ENCODE measurements at places on chromosomes 6 and 20.

DNA sequence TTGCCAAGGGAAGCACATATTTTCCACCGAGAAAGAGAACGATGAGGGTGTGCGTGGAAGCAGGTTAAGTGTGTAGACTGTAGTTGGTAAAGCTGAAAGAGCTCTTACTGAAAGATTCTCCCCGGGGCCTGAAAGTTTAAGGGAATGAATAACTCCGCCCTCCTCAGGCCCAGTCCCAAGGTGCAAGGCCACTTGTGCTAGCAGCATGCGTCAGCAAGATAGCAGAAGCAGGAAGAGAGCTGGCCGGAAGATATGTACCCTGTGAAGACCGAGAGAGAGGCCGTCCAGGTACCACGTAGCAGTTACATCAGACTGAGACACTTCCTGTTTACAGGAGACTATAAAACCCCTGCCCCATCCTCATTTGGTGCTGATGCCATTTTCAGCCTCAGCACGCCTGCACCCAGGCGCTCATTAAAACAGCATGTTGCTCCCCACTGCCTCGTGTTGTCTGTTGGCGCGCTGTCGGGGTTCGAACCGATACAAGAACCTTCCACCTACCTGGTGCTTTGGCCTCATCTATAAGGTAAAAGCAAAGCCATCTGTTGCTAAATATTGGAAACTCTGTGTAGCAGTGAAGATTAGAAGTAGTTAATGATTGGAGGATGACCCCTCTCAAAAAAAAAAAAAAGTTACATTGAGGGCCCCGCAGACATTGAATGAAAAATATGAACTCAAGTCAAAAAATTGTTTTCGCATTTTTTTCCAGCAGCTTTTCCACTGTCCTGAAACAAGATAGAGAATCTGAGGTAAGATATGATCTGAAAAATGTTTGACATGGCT lies 18.6 kb upstream of the FAM135A start:
- DNase-seq = no peak

GRCh38 chr6:89353702-89354392 lies 1.3 kb upstream of the UBE2J1 start:
- no peak for DNase-seq

GRCh38 chr6:33708516-33709204 lies 2.8 kb downstream of the UQCC2 start:
- DNase-seq = no peak

DNA sequence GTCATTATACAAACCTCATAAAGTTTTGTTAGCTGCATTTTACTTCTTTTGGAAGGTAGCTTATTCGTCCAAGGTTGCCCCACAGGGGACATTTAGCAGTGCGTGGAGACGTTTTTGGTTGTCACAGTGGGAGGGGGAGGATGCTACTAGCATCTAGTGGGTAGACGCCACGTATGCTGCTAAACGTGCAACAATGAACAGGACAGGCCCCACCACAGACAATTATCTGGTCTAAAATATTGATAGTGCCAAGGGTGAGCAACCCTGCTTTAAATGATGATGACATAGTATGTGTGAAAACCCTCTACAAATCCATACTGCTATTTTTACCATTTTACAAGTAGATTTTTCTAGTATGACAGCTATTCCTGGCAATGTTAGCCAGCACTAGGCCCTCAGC lies 13.9 kb upstream of the GCNT2 start:
- DNase-seq = no peak

DNA sequence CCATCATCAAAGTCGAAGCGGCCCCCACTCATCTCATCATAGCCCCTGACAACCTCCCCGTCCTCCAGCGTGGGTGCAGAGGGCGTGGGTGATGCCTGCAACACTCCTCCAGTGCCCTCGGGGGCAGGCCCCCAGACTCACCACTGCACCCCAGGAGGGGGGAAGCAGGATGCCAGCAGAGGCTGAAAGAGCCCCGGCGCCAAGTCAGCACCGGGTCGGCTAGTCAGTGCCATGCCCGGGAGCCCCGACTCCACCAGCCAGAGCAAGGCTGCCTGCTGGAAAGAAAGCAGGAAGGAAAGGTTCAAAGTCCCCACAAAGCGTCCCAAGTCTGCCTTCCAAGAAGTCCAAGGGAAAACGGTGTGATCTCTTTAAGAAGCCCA lies 324 bp downstream of the JPH2 start:
- DNase-seq = no peak

DNA sequence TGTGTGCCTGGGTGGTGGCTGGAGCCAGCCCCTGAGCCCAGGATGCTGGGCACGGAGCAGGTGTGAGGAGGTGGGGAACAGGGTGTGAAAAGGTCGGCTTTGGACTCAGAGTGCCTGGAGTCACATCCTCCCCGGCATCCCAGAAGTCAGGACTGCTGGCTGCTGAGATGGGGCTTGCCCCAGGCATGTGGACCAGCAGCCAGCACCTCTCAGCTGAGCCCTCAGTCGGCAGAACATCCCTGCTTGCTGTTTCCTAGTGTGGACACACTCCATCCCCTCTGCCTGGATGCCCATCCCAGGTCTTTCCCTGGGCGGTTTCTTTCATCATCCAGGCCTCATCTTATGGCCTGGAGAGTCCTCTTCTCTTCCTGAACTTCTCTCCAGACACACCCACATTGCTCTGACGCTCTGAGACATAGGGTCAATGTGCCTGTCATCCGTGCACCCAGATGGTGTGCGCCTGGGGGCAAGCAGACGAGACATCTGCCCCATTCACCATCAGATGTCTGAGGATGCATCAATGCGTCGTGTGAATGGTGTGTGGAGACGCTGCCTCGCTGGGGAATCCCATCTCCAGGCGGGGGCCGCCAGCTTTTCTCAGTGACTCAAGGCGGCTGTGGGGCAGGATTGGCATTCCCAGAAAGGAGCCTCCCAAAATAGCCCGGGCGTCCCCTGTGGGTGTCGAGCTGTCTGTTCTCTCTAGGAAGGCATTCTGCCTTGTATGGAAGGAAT lies 104.2 kb downstream of the SYCP2 start:
- no peak for DNase-seq

Data from activated CD4-positive, alpha-beta T cell treated with anti-CD3 and anti-CD28 coated beads, Interleukin-2, Interleukin-4, amounts not matched to agents 100 ng/mL and 50 ng/mL, durations not matched to agents 16 hours and 8 hours (primary cell).